ENCODE measurements at places on chromosomes 4 and X.
A peak's percentile ranks its signal among the peaks of the same experiment; 100 is the strongest.

DNA sequence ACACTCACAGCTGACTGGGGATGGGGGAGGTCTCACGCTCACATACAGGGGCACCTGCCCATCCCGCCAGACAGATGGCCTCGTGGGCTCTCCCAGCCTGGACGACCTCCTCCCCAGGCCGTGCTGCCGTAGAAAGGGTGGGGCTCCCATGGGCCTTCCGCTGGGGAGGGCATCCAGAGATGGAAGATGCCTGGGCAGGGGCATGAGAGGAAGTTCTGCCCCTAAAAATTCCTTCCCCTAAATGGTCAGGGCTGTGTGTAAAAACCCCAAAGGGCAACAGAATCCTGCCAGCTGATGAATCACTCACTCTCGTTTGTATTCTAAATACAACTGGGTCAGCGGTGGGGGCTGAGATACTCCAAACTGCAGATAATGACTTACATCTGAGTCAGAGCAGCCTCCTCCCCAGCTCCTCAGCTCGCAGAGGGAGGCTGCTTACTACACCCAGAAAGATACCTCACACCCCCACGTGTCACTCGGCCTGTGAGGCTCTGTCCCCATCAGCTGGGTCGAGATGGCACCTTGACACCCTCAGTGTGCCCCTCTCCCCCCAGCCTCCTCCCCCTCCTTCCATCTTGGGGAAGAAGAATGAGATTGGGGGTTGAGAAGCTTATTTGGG, 10.1 kb downstream of the WDR1 start:
- peak; percentile 57 for DNase-seq

DNA sequence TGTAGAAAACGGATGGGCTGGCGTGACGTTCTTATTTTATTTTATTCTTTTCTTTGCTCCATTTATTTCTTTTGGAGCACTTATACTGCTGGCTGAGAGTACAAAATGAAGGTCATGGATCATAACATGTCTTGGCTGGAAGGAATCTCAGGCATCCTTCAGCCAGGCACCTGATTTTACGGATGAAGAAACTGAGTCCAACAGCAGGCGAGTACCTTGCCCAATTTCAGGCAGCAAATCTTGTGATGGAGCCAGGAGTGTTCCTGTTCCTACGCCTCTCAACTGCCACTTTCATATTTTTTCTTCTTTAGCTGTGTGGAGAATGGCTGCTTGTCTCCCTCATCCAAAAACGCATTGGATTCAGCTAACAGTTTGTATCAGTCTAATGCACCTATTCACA, 332.1 kb upstream of the IGFBP7 start:
- no peak for DNase-seq

- DNase-seq: no peak
Measured at GRCh38 chrX:47266643-47267042, 33.8 kb downstream of the USP11 start.

DNA sequence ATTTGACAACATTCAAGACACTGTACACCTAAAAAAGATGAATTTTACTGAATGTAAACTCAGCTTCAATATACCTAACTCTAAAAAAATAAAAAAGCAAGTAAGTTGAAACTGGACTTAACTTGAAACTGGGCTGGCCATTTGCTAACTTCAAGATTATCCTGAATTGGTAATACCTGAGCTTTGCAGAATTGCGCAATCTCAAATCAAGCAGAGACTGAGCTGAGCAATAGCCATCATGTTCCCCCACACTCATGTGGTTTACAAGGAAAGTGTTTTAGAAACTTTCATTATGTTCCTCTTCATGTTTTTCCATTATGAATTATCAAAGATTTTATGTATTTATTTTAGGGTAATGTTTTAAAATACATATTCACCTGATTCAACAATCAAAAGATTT, 38.7 kb downstream of the ANXA5 start:
- no peak for DNase-seq

DNA sequence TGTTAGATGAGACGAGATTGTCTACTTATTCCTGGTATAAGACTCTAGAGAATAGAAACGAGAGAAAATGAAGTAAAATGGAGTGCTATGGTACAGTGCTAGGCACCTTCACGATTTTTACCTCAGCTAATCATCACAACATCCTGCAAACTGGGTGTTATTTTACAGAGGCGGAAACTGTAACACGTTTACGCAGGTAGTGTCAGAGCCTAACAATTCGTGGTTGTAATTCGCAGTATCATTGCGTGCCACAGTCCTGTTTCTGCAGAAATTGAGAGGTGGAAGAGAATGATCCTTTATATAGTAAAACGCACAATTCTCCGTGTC, 383 bp upstream of the TBC1D19 start:
- DNase-seq: no peak

- DNase-seq: no peak
Measured at GRCh38 chr4:186807808-186808629, 84.4 kb upstream of the FAT1 start.

DNA sequence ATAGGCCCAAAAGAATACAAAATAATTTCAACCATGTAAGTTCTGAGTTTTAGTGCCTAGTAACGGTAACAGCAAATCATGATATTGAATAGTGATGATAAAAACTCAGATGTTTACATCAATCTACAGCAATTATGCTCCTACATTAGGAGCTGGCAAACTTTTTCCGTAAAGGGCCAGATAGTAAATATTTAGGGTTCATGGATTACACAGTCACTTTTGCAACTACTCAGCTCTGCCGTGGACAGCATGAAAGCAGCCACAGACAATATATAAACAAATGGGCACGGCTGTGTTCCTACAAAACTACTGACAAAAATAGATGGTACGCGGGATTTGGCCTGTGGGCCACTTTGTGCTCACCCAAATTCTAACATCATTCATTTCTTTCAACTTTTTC, 167.8 kb upstream of the NAP1L5 start:
- no peak for DNase-seq

- DNase-seq: no peak
Measured at GRCh38 chrX:151902813-151903591, 9.7 kb upstream of the MAGEA4 start.

Measured in stimulated activated CD8-positive, alpha-beta memory T cell treated with anti-CD3 and anti-CD28 coated beads, Interleukin-15, amount 100 ng/mL, for 4 hours (primary cell).